Tibial nerve (tissue), 4 donors: ENCODE measurements at places on chromosomes 6 and 20.

GRCh38 chr6:131868836-131869235 is 61.0 kb downstream of the ENPP1 start:
- no peak for DNase-seq

- DNase-seq = no peak
Measured at GRCh38 chr6:34225551-34225950, 11.1 kb upstream of the HMGA1 start.

DNA sequence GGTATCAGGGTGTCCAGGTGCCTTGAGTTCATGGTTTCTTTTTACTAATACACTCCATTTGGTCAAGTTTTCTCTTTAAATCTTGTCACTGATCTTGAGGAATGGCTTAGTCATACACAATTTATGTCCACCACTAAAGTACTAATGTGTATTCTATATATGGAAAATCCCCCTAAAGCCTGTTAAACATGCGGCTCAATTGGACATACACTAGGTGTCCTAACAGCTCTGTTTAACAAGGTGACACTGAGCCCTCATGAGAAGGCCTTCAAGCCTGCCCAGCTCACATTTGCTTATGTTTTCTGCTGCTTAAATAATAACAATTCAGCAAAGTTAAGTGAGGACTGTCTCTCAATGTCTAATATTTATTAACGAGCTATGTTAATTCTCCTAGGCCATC is 31.5 kb downstream of the PDE7B start:
- no peak for DNase-seq

DNA sequence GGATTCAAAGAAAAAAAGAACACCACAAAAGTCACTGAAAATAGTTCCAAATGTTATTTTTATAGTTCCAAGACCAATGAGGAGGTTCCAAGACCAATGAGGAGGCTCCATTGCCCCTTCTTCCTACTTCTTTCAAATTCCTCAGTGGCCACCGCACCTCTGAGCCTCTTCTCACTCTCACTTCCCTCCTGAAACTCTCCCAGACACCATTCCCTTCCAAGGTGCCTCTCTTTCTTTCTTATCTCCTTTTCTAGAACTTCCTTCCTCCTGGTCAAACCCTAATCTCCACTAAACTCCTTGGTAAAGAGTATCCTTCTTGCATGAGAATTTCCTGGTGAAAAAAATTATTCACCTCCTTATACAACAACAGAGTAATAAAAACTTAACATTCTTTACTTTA is 20.4 kb upstream of the MCUR1 start:
- DNase-seq = no peak

DNA sequence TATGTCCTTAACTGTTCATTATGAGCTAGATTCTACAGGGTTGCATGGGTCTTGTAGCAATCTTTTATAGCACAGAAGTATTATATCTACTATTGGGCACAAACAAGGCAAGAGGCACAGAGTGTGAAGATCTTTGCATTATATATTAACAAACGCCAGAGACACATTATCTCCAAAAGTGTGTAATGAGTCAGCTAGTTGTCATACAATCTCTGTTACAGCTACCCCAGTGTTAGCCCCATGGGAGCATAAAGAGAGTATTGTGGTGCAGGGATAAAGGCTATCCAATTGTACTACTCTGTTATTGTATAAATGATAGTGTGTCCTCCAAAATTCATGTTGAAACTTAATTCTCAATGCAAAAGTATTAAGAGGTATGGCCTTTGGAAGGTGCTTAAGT is 148.4 kb upstream of the RIMS1 start:
- DNase-seq = no peak

- DNase-seq = no peak
Measured at GRCh38 chr20:472889-473292, 10.6 kb upstream of the TBC1D20 start.

GRCh38 chr20:7031222-7031621 is 263.7 kb downstream of the BMP2 start:
- DNase-seq = no peak

GRCh38 chr6:125432963-125433362 is 131.2 kb upstream of the HDDC2 start:
- no peak for DNase-seq

DNA sequence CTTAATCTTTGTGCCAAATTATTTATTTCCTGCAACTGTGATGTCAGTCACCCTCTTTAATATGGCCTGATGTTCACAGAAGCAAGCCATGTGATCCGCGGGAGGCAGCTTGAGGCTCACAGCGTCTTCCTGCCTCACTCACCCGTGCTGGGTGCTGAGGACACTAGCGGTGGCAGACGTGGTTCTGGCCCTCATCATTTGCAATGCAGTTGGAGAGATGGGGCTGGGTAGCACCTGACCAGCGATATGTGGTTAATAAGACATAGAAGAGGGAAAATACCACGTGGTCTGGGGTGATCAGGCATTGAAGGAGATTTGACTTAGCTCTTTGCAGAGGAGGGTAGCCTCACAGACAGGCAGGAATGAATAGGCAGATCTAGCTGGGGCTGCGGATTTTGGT is 264.7 kb downstream of the TMEM242 start:
- no peak for DNase-seq

GRCh38 chr6:92047860-92048259 is 1371.5 kb downstream of the EPHA7 start:
- DNase-seq = no peak

DNA sequence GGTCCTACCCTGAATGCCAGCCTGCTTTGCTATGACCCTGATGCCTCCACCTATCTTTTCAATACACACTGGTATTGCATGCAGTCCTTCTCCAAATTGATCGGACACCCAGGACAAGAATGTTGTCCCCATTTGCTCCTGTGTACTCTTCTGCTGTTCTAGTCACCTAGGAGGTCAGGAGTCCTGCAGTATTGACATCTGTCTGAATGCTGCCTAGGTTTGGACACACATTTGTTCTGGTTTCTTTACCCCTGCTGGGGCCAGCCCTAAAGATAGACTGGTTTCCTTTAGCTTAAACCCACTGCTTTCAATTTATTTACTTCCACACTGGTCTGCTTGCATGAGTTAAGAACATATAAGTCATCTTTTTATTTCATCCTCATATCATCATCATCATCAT is 167.0 kb upstream of the CCN2 start:
- no peak for DNase-seq

DNA sequence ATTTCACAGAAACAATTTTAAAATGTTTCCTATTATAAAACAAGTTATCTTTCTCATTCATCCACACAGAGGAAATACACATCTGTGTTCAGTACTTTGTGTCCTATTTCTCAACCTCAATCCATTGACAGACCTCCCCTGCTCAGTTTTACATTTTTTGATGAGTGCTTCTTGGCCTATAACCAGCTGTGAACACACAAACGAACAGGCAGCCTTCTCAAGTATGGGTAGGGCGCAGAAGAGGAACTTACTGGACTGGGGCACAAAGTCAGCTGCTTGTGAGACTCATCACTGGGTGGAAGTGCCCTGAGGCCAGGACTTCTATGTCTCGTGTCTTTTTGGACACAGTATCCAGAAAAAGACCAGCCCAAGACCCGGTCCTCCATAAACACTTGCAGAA is 2.8 kb downstream of the RPS6KA2 start:
- DNase-seq = peak; percentile 73

GRCh38 chr20:10313215-10313614 is 94.6 kb downstream of the SNAP25 start:
- no peak for DNase-seq

DNA sequence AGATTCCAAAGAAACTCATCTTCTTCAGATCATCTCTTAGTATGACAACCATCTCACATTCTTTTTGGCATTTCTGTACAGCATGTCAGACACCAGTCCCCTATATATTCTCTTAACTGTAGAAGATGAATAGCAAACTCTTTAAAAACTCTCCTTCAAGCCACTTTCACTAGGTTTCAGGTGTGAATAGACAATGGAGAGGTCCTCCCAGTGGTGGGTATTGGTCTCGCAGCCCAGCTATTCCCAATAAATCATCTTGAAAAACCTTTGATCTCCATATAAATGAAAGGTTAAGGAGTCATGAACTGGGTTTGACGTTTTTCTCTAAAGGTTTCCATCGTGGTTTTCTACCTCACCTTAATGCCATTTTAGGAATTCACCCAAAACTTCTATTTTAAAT is 180.0 kb downstream of the GJA1 start:
- DNase-seq = no peak

- DNase-seq = no peak
Measured at GRCh38 chr6:68159433-68159832, 475.6 kb upstream of the ADGRB3 start.

DNA sequence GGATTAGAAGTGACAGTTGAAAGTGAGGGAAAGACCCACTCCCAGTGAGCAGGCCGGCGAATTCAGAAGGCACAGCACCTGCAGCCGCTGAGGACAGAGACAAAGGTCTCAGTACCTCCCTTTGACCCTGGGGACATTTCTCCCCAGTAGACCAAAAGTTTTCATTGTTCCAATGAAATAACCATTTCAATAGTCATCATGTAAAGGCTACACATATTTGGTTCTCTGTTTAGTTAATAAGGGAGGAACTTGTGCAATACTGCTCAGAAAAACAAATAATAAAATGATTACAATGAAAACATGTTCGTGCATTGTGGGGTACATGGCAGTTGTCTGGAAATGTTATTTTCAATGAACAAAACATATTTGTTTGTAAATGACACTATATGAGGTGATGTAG is 52.5 kb downstream of the EDN1 start:
- DNase-seq = no peak

DNA sequence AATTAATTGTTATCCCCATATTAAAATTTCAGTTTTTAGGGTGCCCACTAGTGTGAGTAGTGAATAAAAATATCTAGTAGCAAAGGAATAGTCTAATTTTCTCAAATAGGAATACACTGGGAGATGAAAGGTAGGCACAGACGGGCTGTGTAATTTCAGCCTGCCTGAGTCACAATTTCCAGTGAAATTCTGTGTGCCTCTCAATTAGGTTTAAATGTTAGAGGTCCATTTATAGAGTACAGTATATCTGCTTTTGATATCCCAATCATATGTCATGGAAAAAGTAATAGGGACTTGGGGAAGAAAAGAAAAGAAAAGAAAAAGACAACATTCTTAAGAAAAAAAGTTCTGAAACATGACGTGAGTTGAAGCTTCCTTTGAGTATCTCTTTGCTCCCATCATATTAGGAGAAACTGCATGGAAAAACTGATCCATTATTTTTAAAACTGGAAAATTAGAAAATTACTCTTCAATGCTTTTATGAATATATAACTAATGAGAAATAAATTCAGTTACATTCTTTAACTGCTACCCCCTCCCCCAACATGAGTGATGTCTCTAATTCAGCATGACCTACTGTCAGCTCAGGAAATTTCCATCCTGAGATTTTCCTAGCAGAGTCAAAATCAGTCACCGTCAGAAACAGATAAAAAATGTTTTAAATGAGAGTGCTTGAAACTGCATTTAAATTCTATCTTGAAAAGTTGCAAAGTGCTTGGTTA is 473.8 kb upstream of the HSF2 start:
- DNase-seq = no peak

DNA sequence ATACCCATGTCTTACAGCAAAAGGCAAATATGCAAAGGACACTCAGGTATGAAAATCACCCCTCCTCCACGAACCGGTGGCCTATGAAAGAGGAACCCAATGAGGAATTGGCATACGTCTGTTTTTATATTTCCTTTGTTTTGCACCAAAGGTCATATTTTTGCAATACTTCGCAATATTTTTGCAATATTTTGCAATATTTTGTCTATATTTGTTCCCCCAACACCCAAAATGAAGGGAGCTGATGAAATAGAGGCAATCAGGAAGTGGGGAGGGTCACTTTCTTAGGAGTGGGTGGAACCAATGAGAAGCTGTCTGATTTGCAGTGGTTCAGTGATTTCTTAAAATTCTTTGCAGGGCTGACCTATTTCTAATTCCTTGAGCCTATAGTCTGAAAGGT is 296.8 kb upstream of the TSHZ2 start:
- DNase-seq = no peak

GRCh38 chr6:900716-901605 is 208.0 kb upstream of the EXOC2 start:
- no peak for DNase-seq

- DNase-seq = peak; percentile 66
Measured at GRCh38 chr20:21235484-21236445, 67.4 kb upstream of the XRN2 start.

GRCh38 chr6:168578036-168578435 is 137.1 kb downstream of the SMOC2 start:
- DNase-seq = no peak

GRCh38 chr20:49924247-49924646 is 8.9 kb upstream of the SPATA2 start:
- no peak for DNase-seq

DNA sequence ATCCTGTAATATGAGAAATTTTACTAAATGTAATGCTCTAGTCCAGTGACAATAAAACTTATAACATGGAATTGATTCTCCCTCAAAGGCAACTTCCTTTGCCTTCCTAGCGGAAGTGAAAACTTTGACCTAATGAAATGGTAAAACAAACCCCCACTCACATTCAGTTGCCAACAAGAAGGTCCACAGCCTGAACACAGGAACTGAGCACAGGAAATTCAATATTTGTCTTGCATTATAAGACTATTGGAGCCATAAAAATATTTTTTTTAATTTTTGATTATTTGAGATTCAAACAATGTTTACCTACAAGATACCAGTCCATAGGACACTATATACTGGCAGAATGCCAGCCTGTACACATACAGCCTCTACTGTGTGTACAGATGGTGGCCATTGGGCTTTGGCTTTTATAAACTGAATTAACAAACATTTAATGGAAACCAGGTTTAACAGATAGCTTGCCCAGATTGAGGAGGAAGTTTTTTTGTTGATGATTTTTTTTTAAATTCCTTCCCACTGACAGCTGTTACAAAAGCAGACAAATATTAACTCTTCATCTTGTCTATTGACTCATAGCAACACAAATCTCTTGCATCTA is 481.5 kb upstream of the JAG1 start:
- no peak for DNase-seq

- no peak for DNase-seq
Measured at GRCh38 chr6:56255349-56255748, 8.0 kb upstream of the COL21A1 start.

DNA sequence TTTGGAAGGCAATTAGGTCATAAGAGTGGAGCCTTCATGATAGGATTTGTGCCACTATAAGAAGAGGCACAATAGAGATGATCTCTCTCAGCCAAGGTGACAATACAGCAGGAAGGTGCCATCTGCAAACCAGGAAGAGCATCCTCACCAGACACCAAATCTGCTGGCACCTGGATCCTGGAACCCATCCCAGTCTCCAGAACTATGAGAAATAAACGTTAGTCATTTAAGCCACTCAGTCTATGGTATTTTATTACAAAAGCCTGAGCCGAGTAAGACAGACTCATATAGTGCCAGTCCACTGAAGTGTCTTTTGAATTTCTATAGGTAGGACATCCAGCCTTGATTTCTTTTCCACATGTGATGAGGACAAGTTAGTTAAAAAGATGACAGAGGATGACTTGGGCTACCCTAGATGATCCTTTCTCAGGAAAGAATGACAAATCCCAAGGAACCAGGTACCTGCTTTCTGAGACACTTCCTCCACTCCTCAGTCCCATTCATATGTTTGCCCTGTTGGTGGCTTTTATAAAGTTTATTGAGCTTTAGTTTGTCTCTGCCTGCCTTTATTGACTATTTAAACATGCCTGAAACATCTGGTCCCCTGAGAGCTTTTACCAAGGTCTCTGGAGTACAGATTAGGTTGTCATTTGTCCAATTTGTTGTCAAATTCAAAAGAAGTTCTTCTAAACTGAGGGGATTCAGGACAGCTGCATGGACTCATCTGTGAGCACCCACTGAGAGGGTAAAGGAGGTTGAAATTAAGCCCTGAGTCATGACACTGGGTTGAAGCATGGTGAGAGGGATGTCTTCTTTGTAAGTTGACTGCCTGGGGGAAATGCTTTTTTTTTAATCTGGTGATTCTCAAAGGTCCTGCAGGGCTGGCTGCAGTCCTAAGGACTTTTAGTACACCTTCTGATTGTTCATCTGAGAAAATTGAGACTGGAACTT is 165.0 kb upstream of the PLCB4 start:
- DNase-seq = no peak
